ENCODE measurements at places on chromosomes 12 and 14.

DNA sequence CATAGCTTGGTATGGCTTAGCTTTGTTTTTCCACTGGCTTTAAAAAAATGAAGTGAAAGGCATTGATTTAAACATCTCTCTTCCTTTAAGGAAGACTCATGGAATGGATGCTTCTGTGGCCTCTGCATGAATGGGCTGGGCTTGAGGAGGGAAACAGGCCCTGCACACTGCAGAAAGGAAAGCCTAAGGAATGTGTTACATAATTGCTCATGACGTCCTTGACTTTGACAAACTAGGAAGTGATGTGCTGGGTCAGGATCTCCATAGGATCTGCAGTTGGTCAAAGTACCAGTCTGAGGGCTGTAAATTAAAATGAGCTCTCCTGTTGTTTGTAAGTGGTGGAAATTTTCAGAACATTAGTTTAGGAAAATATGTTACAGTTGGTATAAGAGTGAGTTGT is 12.7 kb downstream of the SAMD4A start:
- DNase-seq, result no peak

DNA sequence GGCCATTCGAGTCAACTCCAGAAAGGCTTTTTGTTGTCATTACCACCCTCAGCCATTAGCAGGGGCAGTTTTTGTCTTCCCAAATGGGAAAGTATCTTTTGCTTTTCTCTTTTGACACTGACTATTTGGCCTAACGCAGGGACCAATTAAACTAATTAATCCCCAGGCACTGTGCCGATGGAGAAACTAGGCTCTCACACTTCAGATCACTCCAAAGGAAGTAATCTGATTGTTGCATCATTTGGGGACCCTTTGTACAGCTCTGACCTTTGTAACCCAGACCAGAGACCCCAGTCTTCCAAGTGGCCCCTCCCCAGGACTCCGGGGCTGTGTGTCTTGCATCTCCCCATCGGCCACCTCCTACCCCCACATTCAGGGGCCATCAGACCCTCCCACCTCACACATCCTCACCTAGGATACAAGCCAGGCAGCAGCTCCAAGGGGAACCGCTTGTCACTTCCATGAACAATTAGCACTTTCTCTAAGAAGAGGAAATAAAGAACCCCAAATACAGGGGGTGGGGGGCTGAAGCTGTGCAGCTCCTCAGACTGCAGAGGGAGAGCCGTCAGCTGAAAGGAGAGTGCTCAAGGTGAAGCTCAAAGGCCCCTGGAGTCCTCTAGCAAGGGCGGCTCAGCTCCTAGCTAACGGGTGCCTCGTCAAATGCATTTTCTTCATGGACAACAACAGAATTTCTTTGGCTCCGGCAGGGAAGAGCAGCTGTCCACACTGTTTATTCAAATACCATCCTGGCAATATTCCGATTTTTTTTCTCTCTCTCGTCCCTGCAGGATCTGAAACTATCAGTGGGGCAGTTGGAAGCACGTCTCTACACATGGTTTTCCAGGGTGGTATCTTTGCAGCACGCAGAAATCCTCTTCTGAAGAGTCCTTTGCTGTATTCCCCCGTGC is 64.3 kb upstream of the DIO3 start:
- peak; percentile 28 for DNase-seq

- DNase-seq, result no peak
Observed at GRCh38 chr14:38339696-38340095, 83.8 kb upstream of the CLEC14A start.

GRCh38 chr12:121314431-121314830 is 17.9 kb upstream of the CAMKK2 start:
- DNase-seq, result no peak

DNA sequence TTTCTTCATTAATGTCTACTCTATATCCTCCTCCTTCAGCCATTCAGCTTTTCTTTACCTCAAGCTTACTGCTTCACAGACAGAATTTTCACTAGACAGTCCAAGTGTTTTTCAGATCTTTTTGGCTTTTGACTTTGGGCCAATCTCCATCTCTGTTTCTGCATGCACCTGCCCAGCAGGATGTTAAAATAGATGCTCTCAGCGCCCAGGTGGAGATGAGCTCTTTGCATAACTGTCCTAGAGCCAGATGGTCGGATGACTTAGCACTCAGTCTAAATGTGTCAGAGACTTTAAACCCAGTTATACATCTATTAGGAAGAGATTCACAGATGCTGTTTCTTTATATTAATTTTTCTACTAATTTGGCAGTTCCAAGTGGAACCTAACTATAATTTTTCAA is 80.3 kb upstream of the SSTR1 start:
- DNase-seq, result no peak

DNA sequence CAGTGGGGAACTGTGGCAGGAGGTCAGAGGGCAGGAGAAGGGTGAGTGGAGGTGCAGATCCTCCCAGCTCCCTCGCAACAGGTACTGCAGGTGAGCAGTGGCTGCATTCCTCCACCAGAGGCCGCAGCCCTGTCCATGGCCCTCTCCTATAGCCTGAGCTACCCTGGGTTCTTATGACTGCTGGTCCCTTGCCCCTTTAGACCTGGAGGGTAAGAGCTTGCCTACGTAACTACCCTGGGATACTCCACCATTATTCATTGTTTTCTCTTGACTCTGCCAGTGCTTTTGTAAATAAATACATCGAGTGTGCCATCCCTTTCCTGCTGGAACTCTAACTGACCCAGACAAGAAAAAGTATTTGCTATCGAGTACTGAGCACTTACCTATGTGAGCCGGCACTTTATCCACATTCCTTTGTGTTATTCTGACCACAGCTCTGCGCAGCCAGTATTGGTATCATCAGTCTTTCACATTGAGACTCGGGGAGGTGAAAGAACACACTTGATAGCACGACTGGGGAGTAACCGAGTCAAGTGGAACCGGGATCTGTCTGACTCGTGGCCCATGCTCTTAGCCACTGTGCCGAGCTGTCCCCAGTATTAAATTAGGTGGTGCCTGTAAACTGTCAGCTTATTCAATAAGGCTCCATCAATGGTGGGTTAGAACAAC is 38.5 kb downstream of the LTBP2 start:
- no peak for DNase-seq

GRCh38 chr14:50288146-50288545 is 23.9 kb downstream of the L2HGDH start:
- DNase-seq, result no peak

- DNase-seq, result no peak
Observed at GRCh38 chr12:86712425-86712843, 456.2 kb upstream of the MGAT4C start.

DNA sequence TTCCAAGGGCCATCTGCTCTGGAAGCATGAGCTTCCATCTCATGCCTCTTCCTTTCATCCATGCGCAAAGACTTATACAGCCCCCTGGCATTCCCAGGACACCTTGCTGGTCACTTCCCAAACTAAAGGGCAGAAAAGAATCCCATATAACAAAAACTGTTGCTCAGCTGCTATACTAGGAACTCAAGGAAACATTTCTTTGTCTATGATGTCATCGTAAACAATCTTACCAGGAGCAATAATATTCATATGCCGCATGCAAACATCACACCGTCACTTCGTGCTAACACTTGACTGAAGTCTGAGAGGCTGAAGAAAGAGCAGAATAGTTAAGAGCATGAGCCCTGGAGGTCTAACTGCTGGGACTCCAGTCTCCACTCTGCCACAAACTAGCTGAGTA is 50.5 kb upstream of the CDKN3 start:
- no peak for DNase-seq

Measured in left lung (tissue), 14 donors.